Hindlimb muscle (tissue), 1 donor: ENCODE measurements at places on chromosomes 5 and 9.

DNA sequence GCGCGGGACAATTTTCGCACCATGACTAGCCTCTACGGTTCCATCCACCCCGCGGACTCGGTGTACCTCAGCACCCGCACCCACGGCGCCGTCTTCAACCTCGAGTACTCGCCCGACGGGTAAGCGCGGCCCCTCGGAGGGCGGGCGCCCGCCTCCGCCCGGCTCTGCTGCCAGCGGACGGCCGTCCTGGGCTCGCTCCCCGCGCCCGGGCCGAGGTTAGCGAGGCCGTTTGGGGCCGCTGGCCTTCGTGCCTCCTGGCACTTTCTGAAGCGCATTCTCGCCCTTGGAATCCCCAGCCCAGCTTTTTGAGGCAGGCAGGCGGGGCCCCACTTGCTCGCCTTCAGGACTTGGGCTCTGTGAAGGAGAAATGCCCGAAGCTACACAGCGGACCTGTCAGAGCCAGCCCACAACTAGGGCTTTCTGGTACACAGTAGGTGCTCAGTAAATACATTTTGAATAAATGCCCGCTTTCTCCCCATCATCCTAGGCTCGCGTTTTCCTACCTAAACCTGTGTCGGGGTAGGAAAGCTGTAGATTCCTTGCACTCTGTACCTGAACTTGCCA lies 772 bp downstream of the DCAF10 start:
- no peak for DNase-seq

DNA sequence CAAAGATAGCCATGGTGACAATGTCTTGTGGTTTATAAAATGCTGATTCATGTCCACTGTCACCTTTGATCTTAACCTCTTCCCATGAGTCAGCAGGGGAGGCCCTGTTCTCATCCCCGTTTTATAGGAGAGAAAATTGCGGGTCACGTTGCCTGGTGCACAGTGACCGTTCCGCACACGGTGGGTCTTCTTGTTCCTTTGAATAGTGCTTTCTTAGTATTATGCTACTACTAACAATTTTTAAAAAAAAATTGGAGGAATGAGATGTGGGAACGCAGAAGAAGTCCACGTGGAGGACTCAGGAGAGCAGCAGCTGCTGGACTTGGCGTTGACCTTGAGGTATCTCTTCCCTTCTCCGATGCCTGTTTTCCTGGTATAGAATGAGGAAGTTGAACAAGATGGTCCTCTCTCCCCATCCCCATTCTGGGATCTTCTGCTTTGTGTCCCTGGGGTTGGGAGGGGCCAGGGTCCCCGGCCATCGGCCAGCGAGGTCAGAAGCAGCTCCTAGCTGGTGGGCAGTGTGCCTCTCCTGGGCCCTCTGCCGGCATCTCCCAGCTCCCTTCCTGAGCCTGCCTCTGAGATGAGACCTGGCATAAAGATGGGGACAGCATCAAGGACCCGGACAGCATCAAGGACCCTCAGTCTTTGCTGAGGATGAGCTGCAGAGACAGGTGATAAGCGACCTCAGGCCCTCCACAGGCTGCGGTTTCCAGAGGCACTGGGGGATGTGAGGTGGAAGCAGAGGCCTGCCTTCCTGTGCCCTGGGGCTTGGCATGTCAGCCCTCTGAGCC lies 143.9 kb downstream of the C9orf50 start:
- no peak for DNase-seq

GRCh38 chr9:80994892-80995291 lies 694.5 kb downstream of the TLE1 start:
- DNase-seq = no peak

- no peak for DNase-seq
Observed at GRCh38 chr5:57405984-57406383, 76.6 kb downstream of the ACTBL2 start.

- no peak for DNase-seq
Observed at GRCh38 chr5:127447827-127448226, 69.6 kb upstream of the PRRC1 start.

GRCh38 chr9:14344941-14345353 lies 31.0 kb upstream of the NFIB start:
- DNase-seq = no peak

GRCh38 chr9:121359351-121360294 lies 10.4 kb downstream of the STOM start:
- no peak for DNase-seq

DNA sequence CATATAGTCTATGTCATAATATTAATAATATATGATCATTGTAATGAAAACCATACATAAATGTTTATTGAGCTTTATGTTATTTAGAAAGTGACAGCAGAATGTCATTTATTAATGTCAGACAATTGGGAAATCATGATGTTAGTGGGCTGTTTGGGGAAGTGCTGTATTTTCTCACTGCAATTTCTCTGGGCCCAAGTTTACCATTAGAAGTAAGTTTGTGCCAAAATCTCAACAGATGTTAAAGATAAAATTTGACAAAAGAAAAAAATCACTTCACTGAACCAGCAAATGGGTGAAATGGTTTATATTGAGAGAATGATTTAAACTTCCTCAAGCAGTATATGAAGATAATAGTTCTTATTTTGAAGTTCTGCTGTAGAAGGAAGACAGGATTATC lies 433.2 kb upstream of the SMARCA2 start:
- no peak for DNase-seq

DNA sequence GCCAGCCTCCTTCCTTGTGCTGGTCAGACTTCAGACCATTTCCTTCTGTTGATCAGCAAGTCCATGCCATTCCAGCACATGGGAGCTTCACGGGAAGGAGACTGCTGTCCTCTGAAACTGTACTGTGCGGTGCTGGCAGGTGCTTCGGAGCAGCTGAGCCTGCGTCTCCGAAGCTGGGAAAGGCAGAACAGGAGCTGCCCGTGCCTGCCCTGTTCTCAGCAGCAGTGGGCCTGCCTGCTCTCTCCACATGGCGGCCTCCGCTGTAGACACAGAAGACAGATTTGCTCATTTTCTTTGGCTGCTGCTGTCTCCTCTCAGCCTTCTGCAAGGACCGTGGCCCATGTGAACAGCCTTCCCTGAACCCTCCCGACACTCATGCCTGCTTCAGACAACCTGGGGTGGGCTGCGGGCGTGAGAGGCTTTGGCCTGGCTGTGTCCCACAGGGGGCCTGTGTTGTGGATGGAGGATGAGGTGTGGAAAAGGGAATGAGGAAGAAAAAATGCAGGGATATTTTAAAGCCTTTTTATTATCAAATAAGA lies 43.1 kb downstream of the HABP4 start:
- DNase-seq = no peak
